ENCODE measurements at places on chromosomes 5 and 9.

GRCh38 chr9:84481636-84482218, 141.2 kb upstream of the SLC28A3 start:
- DNase-seq = no peak

- DNase-seq = no peak
Measured at GRCh38 chr9:111037708-111038330, 451 bp downstream of the LPAR1 start.

DNA sequence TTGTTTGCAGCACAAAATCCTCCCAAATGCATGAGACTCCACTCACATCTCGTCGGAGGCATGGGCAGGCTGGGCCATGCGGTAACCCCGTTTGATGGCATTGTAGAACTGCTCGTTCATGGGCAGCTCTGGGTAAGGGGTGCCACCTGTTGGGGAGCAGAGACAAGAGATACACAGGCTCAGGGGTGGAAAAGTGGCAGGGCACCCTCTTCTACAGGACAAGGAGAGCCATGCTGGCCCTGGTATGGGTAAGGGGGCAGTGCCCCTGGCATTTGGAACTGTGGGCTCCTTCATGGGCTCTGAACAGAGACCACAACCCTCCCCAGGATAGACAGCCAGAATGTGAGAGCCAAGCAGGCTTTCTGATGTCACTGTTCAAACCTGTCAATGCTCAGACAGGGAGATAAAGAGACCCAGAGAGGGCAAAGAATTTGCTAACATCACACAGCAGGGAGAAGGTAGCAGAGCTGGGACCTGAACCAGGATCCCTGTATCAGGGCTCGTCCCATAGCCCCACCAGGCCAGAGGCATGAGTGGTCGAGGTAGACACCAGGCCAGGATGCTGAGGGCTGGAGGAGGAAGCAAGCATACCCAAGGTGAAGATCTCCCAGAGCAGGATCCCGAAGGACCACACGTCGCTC, 33.2 kb upstream of the CSF1R start:
- no peak for DNase-seq

GRCh38 chr5:168110384-168110783, 181.1 kb upstream of the WWC1 start:
- no peak for DNase-seq

DNA sequence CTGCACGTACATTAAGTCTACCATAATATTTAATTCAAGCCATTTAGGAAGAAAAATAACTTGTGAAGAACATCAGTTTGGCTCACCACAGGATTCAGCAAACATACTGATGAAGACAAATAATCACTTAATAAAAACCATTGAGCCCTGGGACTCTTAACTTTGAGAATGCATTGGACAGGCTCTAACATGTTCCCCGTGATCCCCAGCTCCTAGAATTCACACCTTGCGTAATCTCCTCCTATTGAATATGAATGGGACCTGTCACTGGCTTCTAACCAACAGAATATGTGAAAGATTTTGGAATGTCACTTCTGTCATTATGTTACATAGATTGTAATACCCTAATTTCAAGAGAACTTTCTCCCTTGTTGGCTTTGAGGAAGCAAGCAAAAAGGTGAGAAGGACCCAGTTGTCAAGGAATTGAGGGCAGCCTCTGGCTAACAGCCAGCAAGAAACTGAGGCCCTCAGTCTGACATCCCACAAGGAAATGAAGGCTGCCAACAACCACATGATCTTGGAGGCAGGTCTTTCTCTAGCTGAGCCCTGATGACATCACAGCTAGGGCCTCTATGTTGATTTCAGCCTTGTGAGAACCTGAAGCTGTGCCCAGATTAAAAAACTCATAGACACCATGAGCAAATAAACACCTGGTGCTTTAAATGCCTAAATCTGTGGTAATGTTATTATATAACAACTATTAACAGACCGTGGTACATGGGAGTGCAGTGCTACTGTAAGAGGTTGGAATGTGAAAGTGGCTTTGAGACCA, 433.2 kb downstream of the SEMA5A start:
- DNase-seq = no peak

DNA sequence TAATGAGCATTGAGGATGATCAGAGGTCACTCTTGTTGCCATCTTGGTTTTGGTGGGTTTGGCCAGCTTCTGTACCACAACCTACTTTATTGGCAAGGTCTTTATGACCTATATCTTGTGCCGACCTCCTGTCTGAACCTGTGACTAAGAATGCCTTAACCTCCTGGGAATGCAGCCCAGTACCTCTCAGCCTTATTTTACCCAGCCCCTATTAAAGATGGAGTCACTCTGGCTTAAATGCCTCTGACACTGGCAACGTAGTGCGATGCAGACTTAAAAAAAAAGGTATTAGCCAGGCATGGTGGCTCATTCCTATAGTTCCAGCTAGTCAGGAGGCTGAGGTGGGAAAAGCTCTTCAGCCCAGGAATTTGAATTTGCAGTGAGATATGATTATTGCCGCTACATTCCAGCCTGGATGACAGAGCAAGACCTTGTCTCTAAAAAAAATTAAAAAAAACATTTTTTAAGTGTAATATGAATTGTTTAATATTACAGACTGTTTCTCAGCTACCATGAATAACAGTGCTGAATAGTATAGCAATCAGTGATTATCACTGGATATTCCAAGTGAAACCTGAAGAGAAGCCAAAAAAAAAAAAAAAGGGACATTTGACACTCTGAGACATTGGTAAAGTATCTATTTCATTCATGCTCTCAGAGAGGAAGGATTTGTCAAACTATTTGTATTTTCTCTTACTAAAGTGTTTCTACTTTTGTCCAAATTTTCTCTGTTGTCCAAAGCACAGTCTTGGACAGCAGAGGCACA, 18.3 kb upstream of the STOM start:
- no peak for DNase-seq

GRCh38 chr5:116922532-116922931, 347.9 kb upstream of the SEMA6A start:
- no peak for DNase-seq

DNA sequence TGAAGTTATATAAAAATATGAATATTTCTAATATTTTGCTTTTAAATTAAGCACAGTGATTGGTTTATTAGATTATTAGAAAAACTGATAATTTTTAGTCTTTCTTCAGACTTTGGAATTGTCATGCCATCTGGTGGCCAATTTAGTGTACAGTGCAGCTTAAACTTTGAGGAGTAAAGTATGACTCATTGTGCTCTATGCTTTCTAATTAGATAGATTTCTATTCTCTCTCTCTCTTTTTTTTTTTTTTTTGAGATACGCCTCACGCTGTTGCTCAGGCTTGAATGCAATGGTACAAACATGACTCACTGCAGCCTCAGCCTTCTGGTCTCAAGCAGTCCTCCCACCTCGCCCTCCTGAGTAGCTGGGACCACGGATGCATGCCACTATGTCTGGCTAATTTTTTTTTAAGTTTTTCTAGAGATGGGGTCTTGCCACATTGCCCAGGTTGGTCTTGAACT, 42.1 kb upstream of the GPR21 start:
- peak; percentile 28 for DNase-seq

GRCh38 chr5:149030838-149031397, 31.9 kb downstream of the SH3TC2 start:
- DNase-seq = no peak

- no peak for DNase-seq
Measured at GRCh38 chr9:69584759-69585158, 87.4 kb downstream of the APBA1 start.

DNA sequence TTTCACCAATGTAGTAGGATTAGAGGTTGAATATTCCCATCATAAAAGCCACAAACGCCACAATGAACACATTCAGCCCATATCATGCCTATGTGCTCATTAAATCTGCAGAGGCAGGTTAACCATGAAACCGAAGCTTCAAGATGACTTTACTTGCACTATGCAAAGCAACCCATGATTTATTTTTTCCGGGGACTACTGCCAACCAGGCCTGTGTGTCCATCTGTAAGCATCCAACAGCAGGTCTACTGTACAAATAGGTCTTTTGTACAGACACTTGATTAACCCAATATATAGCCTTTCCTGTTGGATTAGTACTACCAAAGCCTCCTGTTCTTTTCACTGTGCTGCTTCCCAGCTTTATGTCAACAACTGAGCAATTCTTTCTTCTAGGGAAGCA, 104.9 kb upstream of the CDH10 start:
- no peak for DNase-seq

- no peak for DNase-seq
Measured at GRCh38 chr5:158534203-158534602, 565.5 kb downstream of the EBF1 start.

GRCh38 chr9:70474413-70474812, 60.0 kb upstream of the KLF9 start:
- no peak for DNase-seq

- no peak for DNase-seq
Measured at GRCh38 chr9:70865471-70865870, 255.9 kb downstream of the TRPM3 start.

GRCh38 chr9:131986089-131986488, 93.6 kb downstream of the MED27 start:
- DNase-seq = no peak

GRCh38 chr9:130862747-130863146, 27.7 kb downstream of the ABL1 start:
- no peak for DNase-seq

- DNase-seq = no peak
Measured at GRCh38 chr5:108686676-108687075, 61.0 kb upstream of the FER start.

GRCh38 chr5:27516437-27516836, 478.1 kb upstream of the CDH9 start:
- DNase-seq = no peak

DNA sequence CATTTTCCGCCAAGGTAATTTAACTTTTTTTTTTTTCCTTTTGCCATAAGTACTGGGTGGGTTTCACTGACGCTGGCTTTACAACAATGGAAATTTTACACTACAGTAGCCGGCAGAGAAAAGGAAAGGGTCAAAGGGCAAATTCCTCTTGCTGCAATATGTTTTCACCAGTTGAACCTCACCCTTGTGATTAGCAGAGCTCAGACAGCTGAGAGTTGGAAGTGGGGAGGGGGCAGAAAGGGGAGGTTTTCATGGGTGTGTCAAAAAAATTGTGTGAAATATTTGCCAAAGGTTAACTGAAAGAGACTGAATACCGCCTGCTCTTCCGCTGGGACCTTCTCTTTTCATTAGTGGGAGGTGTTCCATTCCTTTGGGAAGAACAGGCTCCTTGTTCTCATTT, 296.9 kb downstream of the ADAMTS6 start:
- DNase-seq = no peak

DNA sequence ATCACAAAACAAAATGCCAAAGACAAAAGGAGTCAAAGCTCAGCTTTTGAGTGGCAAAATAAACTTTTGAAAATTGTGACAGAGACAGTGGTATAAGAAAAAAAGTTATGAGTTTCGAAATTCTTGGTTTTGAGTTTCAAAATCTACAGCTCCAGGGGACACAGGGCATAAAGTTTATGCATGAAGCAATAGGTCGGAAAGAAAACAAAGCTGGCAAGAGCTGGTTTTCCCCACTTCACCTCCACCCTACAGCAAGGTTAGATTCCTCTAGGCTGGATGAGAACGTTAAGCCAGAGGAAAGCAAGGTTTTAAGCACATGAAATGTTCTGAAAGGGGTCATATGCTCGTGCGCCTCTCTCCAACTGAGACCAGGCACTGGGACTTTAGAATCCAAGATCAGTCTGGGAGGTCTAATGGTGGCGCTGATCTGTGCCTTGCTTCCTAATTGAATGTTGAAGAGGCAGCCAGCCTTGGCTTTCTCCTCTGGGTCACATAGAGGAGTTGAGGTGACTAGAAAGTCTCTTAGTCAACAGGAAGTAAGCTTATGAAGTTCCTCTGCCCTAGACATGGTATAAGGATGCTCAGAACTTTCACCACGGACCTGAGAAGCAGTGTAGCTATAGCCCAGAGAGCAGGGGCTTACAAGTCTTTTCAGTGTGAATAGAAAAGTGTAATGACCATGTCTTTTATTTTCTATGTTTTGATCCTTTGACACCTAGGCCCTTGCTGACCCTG, 167.7 kb upstream of the DMAC1 start:
- no peak for DNase-seq

DNA sequence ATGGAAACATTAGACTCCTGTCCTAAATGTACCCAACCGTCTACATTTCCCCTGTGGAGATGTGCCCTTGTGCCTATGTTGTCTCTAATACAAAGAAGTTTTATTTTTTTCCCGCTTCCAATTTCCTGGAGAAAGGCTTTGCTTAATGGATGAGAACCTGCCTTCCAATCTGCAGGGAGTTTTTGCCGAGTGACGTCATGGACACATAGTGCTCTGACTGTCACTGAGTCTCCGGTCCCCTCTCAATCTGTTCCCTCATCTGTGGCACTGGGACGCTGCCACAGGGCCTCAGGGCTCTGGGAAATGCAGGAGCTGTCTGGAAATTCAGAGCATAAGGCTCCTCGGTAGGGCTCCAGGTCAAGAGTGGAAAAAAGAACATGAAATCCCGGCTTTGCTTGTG, 144.8 kb downstream of the PDZD2 start:
- peak; percentile 92 for DNase-seq

GRCh38 chr5:156556666-156557406, 229.9 kb downstream of the SGCD start:
- DNase-seq = no peak

DNA sequence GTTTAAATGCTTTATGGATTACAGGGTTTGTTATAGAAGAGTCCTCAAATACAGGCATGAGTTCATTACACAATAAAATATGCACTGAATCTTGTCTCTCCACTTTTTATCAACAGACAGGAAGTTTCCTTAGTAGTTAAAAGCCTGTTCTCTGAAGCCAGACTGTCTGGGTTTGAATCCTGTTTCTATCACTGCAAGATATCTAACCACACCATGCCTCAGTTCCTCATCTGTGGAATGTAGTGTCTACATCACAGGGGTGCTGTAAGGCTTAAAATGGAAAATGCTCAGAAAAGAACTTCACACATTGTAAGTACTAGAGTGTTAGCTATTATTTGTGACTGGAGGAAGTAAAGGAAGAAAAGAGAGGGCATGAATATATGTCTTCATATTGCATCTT, 9.3 kb downstream of the LIX1 start:
- DNase-seq = no peak

GRCh38 chr5:87109746-87110145, 157.9 kb upstream of the RASA1 start:
- no peak for DNase-seq

- DNase-seq = no peak
Measured at GRCh38 chr5:172723508-172723907, 47.5 kb downstream of the DUSP1 start.

GRCh38 chr5:179526978-179527377, 23.4 kb upstream of the RUFY1 start:
- no peak for DNase-seq

GRCh38 chr5:50606179-50606578, 60.3 kb upstream of the PARP8 start:
- DNase-seq = no peak

GRCh38 chr5:57929271-57929670, 446.7 kb upstream of the ACTBL2 start:
- DNase-seq = no peak

GRCh38 chr5:88670461-88670860, 212.5 kb downstream of the MEF2C start:
- DNase-seq = no peak

- no peak for DNase-seq
Measured at GRCh38 chr5:153347611-153348010, 142.9 kb upstream of the GRIA1 start.

GRCh38 chr5:138953387-138954256, 78.5 kb upstream of the LRRTM2 start:
- peak; percentile 67 for DNase-seq

GRCh38 chr9:23693374-23693773, 132.7 kb downstream of the ELAVL2 start:
- DNase-seq = no peak

- DNase-seq = no peak
Measured at GRCh38 chr9:97517331-97518089, 16.0 kb downstream of the TMOD1 start.

GRCh38 chr5:89756955-89757354, 652.6 kb downstream of the CETN3 start:
- no peak for DNase-seq

- no peak for DNase-seq
Measured at GRCh38 chr9:22356985-22357384, 89.6 kb upstream of the DMRTA1 start.
